GM12878 (cell line): ENCODE measurements at places on chromosomes 13 and 19. TPM values are rescaled to one million over a fixed set of nuclear protein-coding genes. Genes with fewer than 3 reads are reported as not detected.

DNA sequence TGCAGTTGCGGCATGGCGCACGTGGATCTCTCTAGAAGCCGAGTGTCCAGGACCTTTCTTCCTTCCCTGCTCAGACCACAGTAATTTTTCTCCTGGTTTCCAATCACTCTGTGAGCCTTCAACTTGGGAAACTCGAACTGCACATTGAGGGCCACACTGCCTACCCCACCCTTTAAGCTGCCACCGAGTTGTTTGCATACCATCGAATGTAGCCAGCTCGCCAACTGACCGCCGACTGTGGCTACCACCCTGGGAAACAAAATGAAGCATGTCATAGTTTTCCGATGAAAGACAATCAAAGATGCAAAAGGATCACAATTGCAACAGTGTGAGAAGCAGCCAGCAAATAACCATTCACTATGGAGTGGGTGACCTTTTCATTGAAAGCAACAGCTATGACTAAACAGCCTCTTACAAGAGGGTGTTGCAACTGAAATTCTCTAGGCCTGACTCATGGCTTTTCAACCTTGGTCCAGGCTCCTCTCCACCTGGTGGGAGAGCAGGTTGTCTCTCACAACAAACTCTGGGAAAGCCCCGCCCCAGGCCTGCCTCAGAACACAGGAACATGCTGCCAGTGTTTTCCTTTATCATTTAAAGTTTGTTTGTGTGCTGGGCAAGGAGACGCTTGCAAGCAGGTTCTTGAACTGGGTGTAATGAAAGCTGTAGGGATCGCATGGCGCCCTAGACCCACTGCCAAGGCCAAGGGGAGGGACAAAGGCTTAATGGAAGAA, 141.7 kb upstream of the SERP2 start:
- no peak for DNase-seq

DNA sequence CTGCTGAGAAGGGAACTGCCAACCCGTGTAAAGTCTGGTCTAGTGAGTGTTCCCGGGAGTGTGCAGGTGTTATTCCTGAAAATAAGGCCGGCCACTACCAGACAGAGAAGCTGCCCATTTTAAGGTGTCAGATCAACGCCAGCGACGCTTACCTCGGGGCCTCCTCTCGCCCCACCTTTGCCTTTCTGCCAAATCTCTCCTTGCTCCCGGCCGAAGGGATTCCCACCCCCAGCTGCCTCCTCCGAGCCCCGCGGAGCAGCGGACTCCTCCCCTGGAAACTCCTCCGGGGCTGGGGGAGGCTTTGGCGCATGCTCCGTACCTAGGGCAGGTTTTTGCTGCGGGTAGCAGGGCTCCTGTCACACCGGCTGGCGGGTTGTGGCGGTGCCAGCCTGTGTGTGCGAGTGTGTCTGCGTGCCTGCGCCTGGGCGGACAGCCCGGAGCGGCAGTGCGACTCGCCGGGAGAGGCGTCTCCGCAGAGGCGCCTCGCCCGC, at the start of gene HS6ST3:
Gene HS6ST3, plus strand, starts transcription at position 359 of the 491 bp plus-strand sequence.
- DNase-seq, result no peak

- DNase-seq, result no peak
Observed at GRCh38 chr13:75770592-75771011, 134.5 kb downstream of the LMO7 start.

DNA sequence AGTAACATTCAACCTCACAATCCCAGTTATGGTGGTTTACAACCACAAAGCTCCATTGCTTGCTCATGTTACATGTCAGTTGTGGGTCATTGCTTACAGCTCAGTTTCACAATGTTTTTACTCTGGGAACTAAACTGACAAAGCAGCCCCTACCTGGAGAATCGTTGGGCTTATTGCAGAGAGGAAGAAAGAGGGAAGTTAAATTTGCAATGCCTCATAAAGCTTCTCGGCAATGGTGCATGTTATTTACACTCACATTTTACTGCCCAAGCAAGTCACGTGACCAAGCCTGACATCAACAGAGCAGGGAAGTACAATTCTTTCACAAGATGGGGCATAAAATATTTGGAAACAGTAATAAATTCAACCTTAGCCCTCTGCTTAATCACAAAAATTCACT, 441.6 kb downstream of the TDRD3 start:
- DNase-seq, result no peak

GRCh38 chr19:15288146-15288963, 44.0 kb downstream of the BRD4 start:
- DNase-seq, result no peak

GSX1 gene
- polyA plus RNA-seq, result not detected in 2 replicates

GRCh38 chr19:11247934-11248333, 8.5 kb downstream of the ANGPTL8 start:
- no peak for DNase-seq

DNA sequence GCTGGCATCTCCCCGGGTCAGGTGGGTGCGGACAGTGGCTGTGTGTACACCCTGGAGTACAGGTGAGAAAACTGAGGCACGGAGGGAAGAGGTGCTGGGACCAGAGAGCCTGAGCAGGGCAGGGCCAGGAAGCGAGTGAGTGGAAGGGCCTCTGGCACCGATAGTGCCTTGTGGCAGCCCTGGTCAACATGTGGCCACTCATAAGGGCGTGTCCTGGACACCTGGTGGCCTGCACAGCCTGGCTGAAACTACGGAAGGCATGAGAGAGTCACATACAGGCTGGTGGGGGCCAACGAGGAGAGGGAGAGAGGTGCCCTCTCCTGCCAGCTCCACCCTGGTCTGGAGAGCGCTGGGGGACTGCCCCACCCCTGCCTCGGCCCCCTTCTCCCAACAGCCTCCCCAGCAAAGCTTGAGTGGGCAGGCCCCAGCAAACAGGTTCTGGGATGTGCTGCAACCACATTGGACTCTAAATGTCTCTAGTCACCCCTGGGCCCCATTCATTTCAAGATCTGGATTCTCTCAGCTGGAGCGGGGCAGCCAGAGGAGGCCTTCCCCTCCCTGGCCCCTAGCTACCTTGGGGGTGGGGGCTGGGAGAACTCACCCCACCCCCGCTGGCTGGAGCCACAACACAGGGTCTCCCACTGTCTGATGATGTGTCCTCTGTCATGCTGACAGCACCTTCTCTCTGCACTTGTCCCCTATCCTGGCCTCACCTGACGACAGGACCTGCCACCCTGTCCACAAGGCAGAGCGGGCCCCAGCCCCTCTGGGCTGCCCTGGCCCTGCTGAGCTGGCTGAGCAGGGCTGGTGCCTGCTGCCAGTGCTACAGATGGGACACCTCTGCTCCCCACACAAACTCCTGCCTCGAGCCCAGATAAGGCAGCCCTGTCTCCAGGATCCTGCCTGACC, 5.8 kb downstream of the CBARP start:
- no peak for DNase-seq

- no peak for DNase-seq
Observed at GRCh38 chr13:29454931-29455481, 140.5 kb downstream of the SLC7A1 start.
